ENCODE measurements at places on chromosomes 1 and 21.

- no peak for DNase-seq
These were observed 21.1 kb downstream of the TTC13 start for GRCh38 chr1:230957580-230957989.

DNA sequence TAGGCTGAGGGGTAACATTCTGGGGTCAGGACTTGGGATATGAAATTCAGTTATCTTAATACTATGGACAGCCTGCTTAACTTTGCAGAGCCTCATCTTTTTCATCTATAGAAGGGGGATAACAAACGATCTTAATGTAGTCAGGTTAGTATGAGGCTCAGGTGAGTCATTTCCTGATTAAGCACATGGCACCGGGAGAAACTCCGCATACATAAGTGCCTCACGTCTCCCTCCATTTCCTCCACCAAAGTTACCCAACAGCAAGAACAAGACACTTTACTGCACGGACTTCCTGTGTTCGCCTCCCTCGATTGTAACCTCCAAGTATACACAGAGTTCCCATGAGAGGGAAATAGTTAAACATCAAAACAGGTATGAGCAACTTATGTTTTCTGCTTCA lies 112.7 kb upstream of the COA6 start:
- no peak for DNase-seq

DNA sequence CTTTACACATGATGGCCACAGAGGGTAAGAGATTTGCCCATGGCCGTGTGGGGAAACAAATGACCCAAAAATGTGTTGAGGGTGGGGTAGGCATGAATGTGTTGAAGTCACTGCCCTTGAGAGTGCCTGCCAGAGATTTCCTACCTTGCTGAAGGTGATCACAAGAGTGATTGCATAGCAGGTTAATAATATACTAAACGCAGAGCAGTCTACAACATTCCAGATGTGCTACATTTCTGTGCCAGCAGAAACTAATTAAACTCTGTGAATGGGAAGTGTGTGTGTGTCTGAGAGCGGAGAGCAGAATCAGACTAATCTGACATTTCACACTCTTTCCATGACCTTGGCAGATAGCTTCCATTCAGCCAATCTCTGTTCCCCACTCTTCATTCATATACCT lies 93.3 kb upstream of the CD53 start:
- DNase-seq, result no peak

GRCh38 chr1:60880202-60880601 lies 202.2 kb upstream of the NFIA start:
- no peak for DNase-seq

- no peak for DNase-seq
These were observed 231.7 kb upstream of the ZRANB2 start for GRCh38 chr1:71312545-71312944.

DNA sequence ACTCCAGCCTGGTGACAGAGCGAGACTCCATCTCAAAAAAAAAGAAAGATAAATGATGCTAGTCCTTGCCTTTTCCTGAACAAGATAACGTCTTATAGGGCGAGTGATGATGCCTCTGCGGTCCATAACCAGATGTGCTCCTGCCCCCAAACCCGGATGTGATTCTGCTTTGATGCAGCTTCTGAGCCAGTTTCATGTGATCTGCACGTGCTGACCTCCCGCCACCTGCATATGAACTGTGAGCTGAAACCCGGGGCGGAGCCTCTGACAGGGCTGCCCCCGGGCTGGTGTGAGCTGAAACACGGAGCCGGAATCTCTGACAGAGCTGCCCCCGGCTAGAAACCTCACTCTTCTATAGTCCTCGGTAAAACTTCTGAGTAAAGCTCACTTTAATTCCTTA lies 1.3 kb downstream of the KRTAP12-4 start:
- no peak for DNase-seq

- no peak for DNase-seq
These were observed 84.7 kb downstream of the LHX9 start for GRCh38 chr1:198001776-198002408.

DNA sequence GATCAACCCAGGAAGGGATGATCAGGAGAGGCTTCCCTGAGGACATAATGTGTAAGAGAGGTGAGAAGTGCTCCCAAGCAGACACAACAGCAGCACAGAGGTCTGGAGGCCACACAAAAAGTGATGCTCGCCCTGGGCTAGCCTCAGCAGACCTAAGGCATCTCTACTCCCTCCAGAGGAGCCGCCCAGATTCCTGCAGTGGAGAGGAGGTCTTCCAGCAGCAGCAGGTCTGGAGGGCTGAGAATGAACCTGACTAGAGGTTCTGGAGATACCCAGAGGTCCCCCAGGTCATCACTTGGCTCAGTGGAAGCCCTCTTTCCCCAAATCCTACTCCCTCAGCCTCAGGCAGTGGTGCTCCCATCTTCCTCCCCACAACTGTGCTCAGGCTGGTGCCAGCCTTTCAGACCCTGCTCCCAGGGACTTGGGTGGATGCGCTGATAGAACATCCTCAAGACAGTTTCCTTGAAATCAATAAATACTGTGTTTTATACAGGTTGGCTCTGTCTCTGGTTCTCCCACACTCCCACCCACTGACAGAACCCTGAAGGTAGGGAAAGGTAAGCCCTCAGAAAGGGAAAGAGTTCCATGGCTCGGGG lies 5.0 kb downstream of the GJB3 start:
- no peak for DNase-seq

DNA sequence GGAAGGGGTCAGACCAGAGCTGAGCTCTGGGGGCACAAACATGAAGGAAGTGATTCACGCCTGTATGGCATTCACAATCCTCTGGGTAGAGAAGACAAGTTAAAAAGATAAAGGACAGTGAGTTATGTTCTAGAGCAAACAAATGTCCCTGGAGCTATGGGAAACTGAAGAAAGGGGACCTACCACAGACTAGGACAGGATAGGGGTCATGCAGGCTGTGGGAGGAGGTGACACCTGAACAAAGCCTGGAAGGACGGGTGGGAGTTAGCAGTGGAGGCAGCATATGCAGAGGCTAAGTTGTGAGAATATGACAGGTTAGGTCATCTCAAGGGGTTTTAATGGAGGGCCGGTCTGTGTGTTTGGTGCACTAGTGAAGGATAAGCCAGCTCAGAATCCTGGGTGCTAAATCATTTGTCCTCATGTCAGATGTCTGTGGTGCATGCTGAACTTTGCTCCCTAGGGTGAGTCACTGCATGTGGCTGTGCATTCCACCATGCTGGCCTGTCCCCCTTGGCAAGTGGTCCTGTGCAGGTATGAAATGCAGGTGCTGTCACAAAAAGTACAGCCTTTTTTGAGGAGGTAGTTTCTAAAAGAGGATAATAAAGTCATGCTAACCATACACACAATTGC lies 28.5 kb downstream of the TNN start:
- no peak for DNase-seq

Measured in stimulated activated CD8-positive, alpha-beta memory T cell treated with anti-CD3 and anti-CD28 coated beads, Interleukin-15, amount 100 ng/mL, for 48 hours (primary cell).